Hippocampal formation (tissue), 2 donors: ENCODE measurements at places on chromosomes 3 and 15.
A peak's percentile ranks its signal among the peaks of the same experiment; 100 is the strongest.

- no peak for DNase-seq
These were observed 497.5 kb upstream of the CBLB start for GRCh38 chr3:106366352-106366751.

GRCh38 chr3:1252061-1252430, 159.2 kb downstream of the CNTN6 start:
- no peak for DNase-seq

DNA sequence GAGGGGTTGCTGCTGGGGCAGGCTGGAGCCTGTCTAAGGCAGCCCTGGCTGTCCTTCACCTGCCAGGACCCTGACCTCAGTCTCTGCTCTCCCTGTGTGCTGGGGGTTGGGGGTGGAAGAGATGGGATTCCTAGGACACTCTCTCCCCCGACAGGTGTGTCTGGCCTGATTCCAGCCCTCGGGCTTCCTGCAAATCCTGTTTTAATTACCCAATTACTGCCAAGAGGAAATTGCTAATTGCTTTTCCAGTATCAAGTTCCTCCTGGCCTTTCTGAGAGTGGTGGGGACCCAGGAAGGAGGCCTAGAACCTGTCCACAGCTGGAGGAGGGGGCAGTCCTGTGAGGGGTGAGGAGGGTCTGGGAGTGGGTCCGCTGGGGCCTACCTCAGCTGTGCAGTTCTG, 15.8 kb downstream of the PLXNA1 start:
- DNase-seq, result no peak

DNA sequence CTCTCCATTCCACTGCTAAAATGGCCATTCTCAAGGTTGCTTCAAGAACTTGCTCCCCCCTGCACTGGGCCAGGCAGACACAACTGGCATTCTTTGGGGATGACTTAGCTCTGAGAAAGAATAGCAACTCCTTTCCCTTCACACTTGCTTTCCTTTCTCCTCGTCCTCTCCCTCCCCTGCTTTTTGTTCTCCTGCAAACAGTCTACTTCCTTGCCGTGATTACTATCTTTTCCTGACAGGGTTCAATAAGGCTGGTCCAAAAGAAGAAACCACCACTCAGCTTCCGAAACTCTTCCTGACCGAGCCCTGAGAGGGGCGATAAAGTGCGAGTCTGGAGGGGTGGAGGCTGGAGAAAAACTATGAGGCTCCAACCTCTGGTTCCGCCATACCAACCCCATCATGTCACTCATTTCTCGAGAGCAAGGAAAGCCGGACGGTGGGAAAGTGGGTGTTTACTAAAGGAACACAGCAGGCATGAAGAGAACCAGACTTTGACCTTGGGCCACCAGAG, 5.0 kb downstream of the AMOTL2 start:
- DNase-seq, result no peak

GRCh38 chr15:26805470-26805869, 32.6 kb upstream of the GABRB3 start:
- DNase-seq, result no peak

GRCh38 chr3:40701016-40701588, 176.3 kb downstream of the ZNF621 start:
- no peak for DNase-seq

DNA sequence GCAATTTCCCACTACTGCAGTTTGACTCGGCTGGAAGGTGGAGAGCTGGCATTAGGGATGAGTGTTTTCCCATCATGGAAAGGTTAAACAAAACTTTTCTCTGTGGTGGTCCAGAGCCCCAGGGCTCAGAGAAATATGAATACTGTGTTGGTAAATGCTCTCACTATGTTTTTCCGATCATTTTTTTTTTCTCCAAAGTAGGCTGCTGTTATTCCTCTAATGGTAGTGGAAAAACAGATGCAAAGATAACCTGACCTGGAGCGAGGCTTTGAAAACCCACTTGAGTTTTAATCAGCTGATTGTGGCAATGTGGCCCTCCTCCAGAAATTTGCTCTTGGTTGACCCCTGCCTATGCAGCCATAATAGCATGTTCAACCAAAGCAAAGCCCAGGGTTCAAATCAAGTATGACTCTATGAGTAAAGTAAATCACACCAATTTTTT, 320.8 kb upstream of the CTNNB1 start:
- DNase-seq, result no peak

DNA sequence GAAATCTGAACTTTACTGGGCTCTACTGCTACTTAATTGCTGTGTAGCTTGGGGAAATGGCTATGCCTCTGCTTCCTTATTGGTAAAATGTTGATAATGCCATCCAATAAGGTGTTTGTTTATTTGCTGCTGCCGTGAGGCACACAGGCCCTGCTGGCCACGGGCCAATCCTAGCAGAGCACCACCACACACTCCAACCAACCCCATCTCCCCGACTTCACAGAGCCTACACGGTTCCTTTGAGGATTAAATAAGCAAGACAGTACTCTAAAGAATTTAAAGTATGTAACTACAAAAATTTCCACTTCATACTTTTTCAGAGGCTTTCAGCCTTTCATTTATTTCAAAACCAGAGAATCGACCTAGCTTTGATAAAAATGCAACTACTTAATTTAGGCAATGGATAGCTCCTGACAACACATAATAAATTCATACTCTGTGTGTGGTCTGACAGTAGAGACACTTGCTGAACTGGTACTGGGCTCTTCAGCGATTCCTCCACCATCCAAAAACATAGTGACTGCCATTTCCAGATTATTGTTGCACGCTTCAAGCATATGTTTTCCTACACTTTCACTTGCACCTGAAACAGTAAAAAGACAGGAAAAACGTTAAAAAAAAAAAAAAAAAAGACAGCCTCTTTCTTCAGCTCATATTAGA, 25.3 kb downstream of the UBXN7 start:
- no peak for DNase-seq

DNA sequence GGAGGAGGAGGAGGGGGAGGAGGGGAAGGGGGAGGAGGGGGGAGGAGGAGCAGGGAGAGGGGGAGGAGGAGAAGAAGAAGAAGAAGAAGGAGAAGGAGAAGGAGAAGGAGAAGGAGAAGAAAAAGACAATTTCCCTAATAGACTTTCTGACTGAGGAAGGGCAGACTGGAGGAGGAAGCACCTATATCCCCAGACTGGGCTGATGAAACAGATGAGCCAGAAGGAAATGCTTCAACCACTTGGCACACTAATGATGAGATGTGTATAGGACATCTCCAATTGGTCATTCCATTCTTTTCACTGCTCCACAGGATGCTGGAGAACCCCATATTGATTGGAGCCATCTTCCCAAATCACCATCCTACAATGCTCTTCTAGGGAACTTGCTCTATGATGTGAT, 69.9 kb downstream of the LYZL4 start:
- no peak for DNase-seq

- DNase-seq, result no peak
These were observed 68.2 kb downstream of the SUMF1 start for GRCh38 chr3:4398941-4399245.

- DNase-seq, result no peak
These were observed 379.3 kb upstream of the CBLB start for GRCh38 chr3:106247902-106248684.

- DNase-seq, result no peak
These were observed 208.0 kb upstream of the EOMES start for GRCh38 chr3:27930052-27930602.

DNA sequence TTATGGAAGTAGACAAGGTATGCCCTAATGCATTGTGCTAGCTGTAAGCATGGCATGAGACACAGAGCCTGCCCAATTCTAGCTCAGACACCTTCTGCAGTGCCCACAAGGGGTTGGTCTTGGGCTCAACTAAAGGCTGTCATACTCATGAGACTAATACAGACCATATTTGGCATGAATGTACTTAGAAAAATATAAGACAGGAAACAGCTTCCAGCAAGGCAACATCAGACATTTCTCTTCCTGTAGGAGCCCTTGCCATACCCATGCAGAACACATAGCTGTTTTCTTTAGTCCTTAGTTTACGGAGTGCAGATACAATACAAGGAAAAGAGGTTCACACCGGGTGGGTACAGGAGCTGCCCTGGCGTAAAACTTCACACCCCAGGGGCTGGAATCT, 30.5 kb upstream of the NR1I2 start:
- no peak for DNase-seq

DNA sequence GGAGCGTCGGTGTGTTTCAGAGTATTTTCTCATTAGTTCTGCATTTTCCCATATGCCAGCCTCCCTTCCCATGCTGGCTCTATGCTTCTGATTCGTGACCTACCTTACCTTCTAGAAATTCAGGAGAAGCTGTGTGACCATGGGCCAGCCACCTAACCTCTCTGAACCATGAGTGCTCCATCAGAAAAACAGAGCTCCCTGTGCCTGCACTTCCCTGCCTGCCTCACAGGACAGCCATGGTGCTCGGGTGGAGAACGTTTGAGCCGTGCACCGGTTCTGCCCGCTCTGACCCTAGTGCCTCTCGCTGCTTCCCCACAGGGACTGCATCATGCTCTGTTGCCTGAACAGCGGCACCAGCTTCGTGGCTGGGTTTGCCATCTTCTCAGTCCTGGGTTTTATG, 74.5 kb upstream of the SLC6A1 start:
- DNase-seq, result no peak

- DNase-seq, result no peak
These were observed 169.4 kb downstream of the TBC1D2B start for GRCh38 chr15:77907824-77908751.

DNA sequence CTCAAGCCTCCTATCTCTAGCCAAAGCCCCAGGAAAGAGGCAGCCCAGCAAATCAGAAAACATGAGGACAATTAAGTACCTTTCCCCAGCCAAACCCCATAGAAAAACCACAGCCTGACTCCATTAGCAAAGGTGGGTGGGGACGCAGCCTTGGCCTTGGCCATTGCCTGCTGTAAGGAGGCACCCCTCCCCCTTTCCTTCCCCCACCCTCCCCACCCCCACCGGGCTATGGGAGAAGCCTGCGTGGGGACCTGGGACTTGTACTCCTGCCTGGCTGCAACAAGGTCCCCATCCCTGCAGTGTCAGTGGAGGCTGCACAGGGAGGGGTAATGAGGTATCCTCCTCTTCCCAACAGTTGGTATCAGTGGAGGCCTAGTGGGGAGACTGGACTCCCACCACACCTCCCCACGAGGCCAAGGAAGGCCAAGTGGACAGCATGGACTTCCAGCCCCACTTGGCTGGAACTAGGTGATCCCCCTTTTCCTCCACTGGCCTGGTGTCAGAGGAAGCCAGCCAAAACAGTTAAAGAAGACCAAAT, 20.5 kb downstream of the PRR23E start:
- DNase-seq, result no peak

- no peak for DNase-seq
These were observed 96.2 kb downstream of the CBLB start for GRCh38 chr3:105772635-105773034.

DNA sequence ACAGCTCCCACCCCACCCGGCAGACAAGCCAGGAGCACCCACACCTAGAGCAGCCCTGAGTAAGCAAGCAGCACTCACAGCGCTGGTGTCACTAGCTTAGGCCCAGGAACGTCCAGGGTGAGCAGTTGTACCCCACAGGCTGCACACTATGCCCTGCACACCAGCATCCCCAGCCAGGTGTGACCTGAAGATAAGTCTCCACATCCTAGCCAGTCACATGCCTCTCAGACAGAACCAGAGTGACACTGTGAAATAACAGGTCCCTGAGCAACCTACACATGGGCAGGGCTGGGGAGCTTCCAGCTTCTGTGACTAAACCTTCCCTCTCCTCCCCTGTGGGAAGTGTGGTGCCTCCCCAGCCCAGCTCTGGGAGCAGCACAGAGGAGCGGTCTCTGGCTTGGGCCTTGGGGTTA, 253.6 kb downstream of the UACA start:
- DNase-seq, result no peak

DNA sequence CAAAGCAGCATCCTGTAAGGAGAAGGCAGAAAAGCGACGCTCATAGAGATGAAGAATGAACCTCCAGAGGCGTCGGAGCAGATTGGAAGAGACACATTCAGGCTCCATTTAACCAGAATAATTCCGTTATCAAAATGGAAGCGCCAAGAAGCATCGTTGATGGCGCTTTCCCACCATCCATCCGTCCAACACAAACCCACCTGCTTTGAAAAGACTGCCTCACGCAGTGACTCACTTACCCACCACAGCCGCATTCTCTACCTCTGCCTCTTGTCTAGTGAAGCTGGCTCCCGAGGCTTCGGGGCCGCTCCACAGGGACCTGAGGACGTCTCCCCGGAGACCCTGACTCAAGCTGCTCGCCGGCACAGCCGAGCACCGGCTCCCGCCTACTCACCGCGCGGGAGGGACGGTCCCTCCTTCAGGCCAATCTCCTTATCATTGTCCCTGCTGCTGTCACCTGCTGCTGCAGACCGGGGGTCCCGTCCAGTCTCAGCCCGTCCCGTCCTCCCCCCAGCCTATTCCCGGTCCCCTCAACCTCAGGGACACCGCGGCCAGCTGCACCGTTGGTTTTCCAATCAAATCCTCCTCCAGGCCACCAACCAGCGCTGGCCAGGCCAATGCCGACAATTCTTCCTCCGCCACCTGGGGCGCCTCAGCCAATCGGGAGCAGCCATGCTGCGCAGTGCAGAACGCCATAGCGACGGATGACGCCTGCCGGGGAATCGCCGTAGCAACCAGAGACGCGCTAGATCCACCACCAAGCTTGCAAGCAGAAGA, at the start of gene NEK10:
Gene NEK10, minus strand, starts transcription at position 553 of the 777 bp plus-strand sequence. CDS start 16,501 bp downstream, outside the sequence.
- peak; percentile 75 for DNase-seq

- DNase-seq, result no peak
These were observed 164.6 kb upstream of the CCDC54 start for GRCh38 chr3:107212618-107213017.

DNA sequence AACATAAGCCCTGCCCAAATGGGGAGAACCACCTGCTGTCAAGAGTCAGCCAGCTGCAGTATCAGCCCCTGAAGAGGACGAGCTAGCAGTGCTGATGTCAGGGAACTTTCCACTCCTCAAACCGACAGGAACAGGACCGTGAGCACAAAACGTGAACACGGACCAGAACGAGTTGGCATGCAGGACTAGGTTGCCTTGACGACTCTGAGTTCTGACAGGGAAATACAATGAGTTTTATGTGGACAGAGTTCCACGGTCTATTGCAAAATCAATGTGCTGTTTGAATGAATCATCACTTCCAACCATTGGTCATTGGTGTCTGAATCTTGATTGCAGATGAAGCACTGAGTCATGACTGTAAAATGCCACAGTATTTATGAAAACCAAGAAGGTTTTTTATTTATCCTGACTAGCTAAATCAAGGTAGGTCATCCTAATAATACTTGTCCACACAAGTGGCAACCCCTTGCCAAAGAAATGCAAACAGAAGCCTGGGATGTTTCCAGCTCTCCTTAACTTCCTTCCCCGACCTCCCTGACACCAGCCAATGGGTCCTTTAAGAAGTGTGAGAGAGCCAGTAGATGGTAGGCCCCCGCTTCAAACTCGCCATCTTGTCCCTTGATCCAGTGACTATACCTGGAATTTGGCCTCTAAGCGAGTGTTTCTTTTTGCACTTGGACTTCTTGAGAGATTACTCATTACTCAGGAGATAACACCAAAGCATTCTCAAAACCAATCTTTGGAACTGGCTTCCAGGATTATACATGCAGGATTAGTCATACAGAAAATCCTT, 119.6 kb downstream of the ASB7 start:
- no peak for DNase-seq

GRCh38 chr3:178350763-178351162, 185.5 kb upstream of the KCNMB2 start:
- DNase-seq, result no peak
